ENCODE measurements at places on chromosomes 4 and X.
A peak's percentile ranks its signal among the peaks of the same experiment; 100 is the strongest.

GRCh38 chr4:133555671-133556070 is 406.6 kb downstream of the PCDH10 start:
- H3K4me1 ChIP-seq = no peaks in the 10 kb centered on the region
- no peaks in the 10 kb centered on the region for H3K36me3 ChIP-seq
- no peak overlapping the region for H3K4me3 ChIP-seq
- no peak overlapping the region for H3K27ac ChIP-seq
- no peaks in the 10 kb centered on the region for H3K27me3 ChIP-seq

- no peaks in the 10 kb centered on the region for H3K36me3 ChIP-seq
- no peaks in the 10 kb centered on the region for H3K4me1 ChIP-seq
- DNase-seq = no peak
- H3K27ac ChIP-seq = no peak overlapping the region
These were observed 171.5 kb upstream of the EDNRA start for GRCh38 chr4:147309434-147309833.

DNA sequence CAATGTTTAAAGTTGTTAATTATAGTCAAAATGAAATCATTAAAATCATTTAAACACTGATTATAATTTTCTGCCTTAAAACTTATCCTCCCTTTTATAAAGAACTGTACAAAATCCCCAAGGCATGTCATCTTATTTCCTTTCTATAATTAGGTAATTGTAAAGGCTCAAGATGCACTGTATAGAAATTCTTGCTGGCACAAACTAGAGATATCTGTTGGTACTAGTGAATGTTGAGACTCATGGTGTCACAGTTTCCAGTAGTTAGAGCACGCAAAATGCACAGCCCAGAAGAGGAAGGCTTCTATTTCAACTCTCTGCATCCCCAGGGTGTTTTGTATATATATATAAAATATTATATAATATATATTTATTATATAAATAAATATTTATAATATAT is 22.7 kb upstream of the PLA2G12A start:
- DNase-seq = no peak
- no peak overlapping the region for H3K27ac ChIP-seq
- H3K27me3 ChIP-seq = peaks cover 7% of the 10 kb centered on the region
- no peaks in the 10 kb centered on the region for H3K4me1 ChIP-seq
- no peak overlapping the region for H3K4me3 ChIP-seq
- no peaks in the 10 kb centered on the region for H3K36me3 ChIP-seq

GRCh38 chrX:153576961-153577360 is 22.0 kb downstream of the CCNQ start:
- no peak for DNase-seq
- no peaks in the 10 kb centered on the region for H3K4me1 ChIP-seq
- H3K27me3 ChIP-seq = no peaks in the 10 kb centered on the region
- H3K27ac ChIP-seq = no peak overlapping the region
- H3K36me3 ChIP-seq = no peaks in the 10 kb centered on the region
- no peak overlapping the region for H3K4me3 ChIP-seq

DNA sequence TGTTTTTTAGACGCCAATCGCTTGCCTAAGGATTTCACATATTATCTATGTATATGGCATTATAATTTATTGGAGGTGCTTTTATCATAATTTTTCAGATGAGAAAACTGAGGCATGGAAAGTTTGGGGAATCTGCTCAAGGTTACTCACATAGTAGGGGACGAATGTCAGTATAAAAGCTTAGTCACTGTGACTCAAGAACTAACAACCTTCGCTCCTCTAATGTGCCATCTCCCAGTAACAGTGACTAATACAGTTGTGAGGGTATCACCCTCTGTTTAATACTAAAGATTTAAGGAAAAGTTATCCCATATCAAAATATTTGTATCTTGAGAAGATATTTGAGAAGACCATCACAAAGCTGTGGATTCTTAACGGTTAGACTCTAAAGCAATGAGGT is 353.1 kb upstream of the SPOCK3 start:
- DNase-seq = no peak
- no peaks in the 10 kb centered on the region for H3K36me3 ChIP-seq
- H3K4me3 ChIP-seq = no peak overlapping the region
- no peaks in the 10 kb centered on the region for H3K27me3 ChIP-seq
- no peak overlapping the region for H3K27ac ChIP-seq
- no peaks in the 10 kb centered on the region for H3K4me1 ChIP-seq

DNA sequence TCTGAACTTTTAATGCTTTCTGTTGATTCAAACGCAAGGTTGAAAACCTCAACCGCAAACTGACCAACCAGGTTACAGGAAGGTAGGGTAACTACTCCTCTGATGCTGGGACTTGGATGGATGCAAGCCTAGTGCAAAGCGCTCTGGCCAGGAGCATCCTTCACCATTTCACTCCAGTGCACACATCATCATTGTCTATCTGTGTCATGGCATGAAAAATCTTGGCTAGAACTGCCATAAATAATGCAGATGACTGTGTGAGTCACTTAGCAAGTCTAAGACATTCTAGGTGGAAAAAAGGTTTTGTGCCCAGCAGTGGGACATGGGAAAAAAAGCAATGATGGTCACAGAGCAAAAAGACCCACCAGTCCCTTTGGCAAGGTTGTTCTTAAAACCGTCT is 10.9 kb downstream of the ADGRA3 start:
- H3K4me3 ChIP-seq = no peak overlapping the region
- DNase-seq = no peak
- no peak overlapping the region for H3K27ac ChIP-seq
- no peaks in the 10 kb centered on the region for H3K36me3 ChIP-seq
- H3K4me1 ChIP-seq = no peaks in the 10 kb centered on the region
- H3K27me3 ChIP-seq = no peaks in the 10 kb centered on the region

GRCh38 chr4:15718959-15719358 is 16.1 kb downstream of the BST1 start:
- no peaks in the 10 kb centered on the region for H3K36me3 ChIP-seq
- H3K27me3 ChIP-seq = peaks cover 2% of the 10 kb centered on the region
- no peaks in the 10 kb centered on the region for H3K4me1 ChIP-seq
- DNase-seq = no peak

DNA sequence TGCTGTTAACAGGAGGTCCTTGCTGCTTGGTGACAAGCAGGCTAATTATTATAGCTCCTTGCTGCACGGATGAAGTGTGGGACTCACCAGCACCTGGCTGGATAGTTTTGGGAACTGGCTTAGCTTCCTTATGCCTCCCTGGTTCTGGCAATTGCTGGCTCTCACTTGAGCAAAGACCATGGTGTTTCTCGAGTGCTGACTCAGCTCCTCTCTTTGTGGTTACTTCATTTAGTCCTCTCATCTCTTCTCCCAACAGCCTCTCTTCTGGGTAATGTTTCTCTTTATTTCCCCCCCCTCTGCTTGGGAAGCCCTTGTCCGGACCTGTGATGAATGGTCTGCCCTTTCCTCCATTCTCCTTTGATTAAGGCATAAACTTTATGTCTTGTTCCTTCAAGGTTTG is 100.4 kb downstream of the CBLL2 start:
- no peaks in the 10 kb centered on the region for H3K4me1 ChIP-seq
- H3K4me3 ChIP-seq = no peak overlapping the region
- H3K27ac ChIP-seq = no peak overlapping the region

DNA sequence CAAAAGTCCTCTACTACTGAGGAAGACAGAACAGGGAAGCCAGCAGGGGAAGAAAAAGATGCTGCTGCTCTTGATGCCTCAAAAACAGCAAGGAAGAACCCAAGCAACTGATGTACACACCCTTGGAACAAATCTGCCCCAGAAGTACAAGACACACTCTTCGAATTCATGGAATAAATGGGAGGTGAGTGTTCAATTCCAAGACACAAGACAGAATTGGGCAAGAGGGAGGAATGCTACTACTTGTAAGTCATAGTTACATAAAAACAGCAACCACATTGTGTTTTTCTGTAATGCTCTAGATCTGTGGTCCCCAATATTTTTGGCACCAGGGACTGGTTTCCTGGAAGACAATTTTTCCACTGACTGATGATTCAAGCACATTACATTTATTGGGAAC is 58.0 kb upstream of the H2AZ1 start:
- no peak overlapping the region for H3K4me3 ChIP-seq
- peaks cover 2% of the 10 kb centered on the region for H3K27me3 ChIP-seq
- H3K4me1 ChIP-seq = no peaks in the 10 kb centered on the region
- DNase-seq = no peak
- no peaks in the 10 kb centered on the region for H3K36me3 ChIP-seq
- no peak overlapping the region for H3K27ac ChIP-seq

DNA sequence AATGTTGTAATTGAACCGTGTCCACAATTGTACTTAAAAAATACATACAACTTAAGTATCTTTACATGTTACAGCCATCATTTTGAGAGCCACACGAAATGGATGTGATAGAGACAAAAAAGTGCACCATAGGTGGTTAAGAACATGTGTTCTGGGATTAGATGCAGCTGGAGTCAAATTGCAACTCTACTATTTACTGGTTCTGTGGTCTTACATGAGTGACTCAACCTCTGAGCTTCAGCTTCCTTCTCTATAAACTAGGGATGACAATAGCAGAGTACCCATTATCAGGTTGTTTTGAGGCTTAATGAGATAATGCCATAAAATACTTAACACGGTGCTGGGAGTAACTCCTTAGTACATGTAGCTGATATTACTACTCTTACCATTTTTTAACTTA is 130.4 kb downstream of the IDS start:
- no peak for DNase-seq
- no peak overlapping the region for H3K27ac ChIP-seq
- H3K4me1 ChIP-seq = no peaks in the 10 kb centered on the region

DNA sequence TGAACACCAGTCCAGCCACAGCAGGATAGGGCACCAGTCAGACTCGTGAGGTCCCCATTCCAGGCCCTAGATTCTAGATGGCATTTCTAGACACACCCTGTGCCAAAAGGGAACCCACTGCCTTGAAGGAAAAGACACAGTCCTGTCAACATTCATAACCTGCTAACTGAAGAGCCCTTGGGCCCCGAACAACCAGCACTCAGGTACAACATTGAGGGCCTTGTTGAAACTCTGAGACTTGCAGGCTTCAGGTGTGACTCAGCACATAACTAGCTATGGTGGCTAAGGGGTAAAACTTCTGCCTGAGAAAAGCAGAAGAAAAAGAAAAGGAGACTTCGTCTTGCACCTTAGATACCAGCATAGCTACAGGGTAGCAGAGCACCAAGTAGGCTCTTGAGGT is 252.9 kb upstream of the GRID2 start:
- H3K4me1 ChIP-seq = no peaks in the 10 kb centered on the region
- no peak overlapping the region for H3K27ac ChIP-seq
- H3K27me3 ChIP-seq = no peaks in the 10 kb centered on the region
- no peak for DNase-seq

DNA sequence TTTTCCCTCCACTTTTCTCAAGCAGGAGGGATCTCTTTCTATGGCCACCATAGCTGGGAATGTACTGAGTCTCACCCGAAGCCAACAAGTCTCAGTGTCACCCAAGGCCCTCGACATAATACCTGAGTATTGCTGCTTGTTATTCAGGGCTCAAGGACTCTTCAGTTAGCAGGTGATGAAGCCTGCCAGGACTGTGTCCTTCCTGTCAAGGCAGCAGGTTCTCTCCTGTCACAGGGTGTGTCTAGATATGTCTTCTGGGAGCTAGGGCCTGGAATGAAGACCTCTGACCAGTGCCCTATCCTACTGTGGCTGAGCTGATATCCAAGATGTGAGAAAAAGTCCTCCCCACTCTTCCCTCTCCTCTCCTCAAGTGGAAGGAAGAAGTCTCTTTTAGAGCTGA is 391.0 kb upstream of the DIPK2B start:
- H3K4me3 ChIP-seq = no peak overlapping the region
- H3K36me3 ChIP-seq = no peaks in the 10 kb centered on the region
- peaks cover 3% of the 10 kb centered on the region for H3K27me3 ChIP-seq
- no peak for DNase-seq
- H3K27ac ChIP-seq = no peak overlapping the region

DNA sequence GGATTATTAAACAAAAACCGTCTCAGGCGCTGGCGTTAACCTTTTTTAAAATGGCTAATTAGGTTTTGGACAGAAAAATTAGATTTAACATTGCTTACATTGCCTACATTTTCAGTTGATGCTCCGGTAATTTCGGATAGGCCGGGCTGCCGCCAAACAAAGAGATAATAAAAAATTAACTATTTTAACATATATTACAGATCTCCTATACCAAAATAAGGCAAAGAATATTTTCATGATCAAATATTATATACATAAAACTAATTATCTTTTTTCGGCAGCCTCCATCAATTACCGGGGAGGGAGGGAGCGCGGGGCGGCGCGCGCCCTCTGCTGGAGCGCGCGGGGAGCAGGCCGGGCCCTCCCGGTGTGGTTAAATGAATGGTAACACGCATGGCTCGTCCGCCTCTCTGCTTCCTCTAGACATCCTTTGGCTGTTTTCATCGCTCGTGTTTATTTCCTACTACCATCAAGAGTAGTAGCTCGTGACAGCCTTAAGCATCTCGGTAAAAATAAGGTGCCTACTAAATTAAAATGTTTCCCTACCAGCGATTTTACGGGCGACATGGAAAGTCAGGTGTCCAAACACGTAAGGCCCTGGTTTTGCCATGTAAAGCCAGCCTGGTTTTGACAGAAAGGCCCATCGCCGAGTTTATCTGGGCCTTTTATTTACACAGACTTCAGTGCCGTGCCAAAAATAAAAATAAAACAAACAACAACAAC is 52.4 kb upstream of the TMEM33 start:
- DNase-seq = peak; percentile 60
- peaks cover 62% of the 10 kb centered on the region for H3K27me3 ChIP-seq

GRCh38 chr4:21113496-21114223 is 413.4 kb downstream of the PACRGL start:
- no peak overlapping the region for H3K4me3 ChIP-seq
- no peaks in the 10 kb centered on the region for H3K36me3 ChIP-seq
- no peak overlapping the region for H3K27ac ChIP-seq
- no peak for DNase-seq
- no peaks in the 10 kb centered on the region for H3K4me1 ChIP-seq
- no peaks in the 10 kb centered on the region for H3K27me3 ChIP-seq

DNA sequence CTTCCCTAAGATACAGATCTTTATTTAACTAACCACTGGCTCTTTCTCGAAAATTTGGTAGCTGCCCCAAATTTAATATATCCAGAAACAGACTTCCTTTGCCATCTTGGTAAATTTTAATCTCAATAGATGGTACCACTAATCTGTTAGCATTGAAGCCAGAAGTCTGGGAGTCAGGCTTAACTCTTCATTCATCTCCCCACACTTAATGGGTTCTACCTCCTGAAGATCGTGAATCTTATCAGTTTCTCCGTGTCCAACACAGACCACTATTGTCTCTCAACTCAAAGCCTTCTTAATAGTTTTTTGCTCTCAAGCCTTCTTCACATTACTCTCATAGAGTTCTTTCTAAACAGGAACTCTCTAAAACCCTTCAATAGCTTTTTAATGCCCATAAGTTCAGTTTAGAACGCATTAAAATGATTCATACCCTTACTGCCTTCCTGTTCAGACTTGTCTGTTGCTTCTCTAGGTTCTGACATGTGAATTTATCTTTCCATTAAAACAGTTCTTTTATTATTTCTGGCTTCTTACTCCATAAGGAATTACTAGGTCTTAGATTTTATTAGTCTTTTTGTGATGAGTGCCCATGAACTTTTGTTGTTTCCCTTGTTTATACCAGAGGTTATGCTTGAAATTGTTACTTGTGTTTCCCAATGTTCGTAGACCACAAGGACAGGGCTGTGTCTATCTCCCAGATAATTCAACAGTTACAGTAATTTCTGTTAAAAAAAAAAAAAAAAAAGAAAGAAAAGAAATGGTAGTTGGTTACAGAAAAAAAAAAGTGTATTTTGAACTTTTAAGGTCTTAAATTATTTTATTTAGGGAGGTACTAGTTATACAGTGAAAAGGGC is 54.7 kb downstream of the SMARCAD1 start:
- no peaks in the 10 kb centered on the region for H3K27me3 ChIP-seq
- no peak overlapping the region for H3K4me3 ChIP-seq
- H3K27ac ChIP-seq = no peak overlapping the region
- H3K36me3 ChIP-seq = peaks cover 31% of the 10 kb centered on the region

- H3K27me3 ChIP-seq = peaks cover 4% of the 10 kb centered on the region
- H3K27ac ChIP-seq = peak overlapping the region; percentile 91
- H3K4me1 ChIP-seq = peaks cover 80% of the 10 kb centered on the region
- DNase-seq = peak; percentile 81
- peak overlapping the region; percentile 54 for H3K4me3 ChIP-seq
- peaks cover 63% of the 10 kb centered on the region for H3K36me3 ChIP-seq
These were observed 171.3 kb downstream of the PTTG2 start for GRCh38 chr4:38131371-38132091.
